H1 (cell line): ENCODE measurements at places on chromosomes 4 and X.

- no peak for DNase-seq
These were observed 8.6 kb upstream of the ZXDA start for GRCh38 chrX:57918750-57919436.

DNA sequence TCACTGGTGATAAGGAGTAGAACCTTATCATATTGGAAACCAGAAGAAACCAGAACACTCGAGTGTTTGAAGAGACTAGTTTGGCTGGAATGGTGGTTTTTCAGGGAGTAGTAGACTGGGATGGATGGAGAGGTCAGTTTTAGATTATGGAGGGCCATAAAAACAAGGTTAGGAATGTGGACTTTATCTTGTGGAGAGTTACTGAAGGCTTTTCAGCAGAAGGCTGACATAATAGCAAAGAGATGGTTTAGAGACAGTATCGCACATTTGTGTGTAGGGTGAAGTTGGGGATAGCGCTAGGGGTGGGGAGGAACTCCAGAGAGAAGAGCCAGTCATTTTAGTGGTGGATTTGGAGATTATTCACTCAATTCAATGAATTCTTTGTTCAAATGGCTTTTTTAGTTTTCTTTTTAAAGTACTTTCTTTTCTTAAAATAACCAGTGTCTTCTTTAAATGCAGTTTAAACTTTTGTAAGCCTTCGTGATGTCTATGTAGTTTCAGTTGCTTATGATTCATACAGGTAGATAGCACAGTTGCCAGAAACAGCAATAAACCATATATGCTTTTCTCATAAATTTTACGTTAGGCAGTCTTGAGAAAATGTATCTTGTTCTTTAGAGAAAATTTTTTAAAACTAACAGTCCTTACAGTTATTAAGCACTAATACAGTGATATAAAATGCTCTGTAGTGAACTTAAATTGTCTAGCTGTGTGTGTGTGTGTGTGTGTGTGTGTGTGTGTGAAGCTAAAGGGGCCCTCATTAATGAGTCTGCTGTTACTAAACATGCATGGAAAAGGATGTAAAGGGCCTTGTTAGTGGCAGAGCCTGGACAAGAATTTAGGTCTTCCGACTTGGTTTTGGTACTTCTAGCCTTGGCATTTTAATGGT, 3.8 kb downstream of the ARHGAP10 start:
- no peak for DNase-seq

DNA sequence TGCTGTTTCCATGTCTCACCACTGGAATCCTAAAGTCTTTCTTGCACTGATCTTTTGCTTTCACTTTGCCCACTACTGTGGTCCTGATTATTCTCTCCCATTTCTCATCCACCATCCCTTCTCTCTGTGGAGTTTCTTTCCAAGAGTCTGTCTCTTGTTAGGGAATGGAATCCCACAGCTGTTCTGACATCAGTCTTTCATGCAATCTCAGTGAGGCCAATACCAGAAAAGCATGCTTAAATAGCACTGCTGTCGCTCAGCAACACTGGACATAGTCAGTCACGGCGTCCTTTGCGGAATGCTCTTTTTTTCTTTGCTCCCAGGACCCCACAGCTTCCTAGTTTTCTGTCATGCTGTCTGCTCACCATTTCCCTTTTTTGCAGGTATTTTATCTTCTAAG, 20.1 kb downstream of the SLITRK4 start:
- DNase-seq = no peak

GRCh38 chrX:155900765-155901164, 19.6 kb downstream of the VAMP7 start:
- no peak for DNase-seq

DNA sequence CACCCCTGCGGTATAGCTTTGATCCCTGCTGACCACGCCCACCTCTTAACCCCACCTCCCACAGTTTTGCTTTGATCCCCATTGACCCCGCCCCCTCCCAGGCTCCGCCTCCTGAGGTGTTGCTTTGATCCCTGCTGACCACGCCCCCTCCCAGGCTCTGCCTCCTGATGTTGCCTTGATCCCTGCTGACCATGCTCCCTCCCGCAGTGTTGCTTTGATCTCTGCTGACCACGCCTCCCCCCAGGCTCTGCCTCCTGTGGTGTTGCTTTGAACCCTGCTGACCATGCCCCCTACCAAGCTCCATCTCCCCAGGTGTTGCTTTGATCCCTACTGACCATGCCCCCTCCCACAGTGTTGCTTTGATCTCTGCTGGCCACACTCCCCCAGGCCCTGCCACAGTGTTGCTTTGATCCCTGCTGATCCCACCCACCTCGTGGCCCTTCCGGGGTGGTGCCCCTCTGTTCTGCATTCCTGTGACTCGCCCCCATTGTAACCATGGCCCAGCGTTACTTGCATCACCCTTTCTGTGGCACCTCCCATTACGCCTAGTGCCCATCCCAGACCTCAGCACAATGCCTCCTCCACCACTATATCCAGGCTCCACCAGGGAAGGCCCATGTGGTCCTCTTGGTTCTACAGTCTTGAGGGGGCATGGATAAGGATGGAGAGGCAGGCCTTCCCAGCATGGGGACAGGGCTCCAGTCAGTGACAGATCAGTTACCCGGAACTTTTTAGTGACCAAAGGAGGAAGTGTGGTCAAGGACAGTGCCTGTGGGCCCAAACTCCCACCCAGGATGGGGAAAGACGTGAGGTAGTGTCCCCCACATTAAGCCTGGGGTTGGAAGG, 70.8 kb downstream of the ADRA2C start:
- DNase-seq = no peak

GRCh38 chrX:15301924-15302323, 13.5 kb downstream of the ASB11 start:
- no peak for DNase-seq

- DNase-seq = no peak
These were observed 8.2 kb downstream of the VAMP7 start for GRCh38 chrX:155889328-155889727.

GRCh38 chr4:145352438-145353145, 129.1 kb upstream of the SMAD1 start:
- no peak for DNase-seq

DNA sequence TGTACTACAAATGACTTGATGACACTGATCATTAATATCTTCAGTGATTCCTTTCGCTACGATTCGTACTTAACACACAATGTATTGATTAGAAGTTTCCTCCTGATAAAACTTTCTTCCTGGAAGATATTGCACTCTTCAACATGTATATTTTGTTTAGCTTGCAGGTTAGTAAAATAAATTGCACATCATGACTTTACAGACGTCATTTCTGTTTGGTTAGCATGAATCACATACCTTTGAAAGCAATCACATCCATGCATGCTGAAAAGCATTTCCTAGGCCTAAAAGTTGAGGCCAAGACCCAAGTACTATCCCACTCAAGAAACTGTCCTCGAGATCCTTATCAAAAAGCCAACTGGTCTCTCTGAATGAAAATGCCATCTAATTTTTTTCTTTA, 1841.0 kb upstream of the PCDH7 start:
- DNase-seq = no peak

- DNase-seq = no peak
These were observed 863.2 kb downstream of the TRIML1 start for GRCh38 chr4:189002475-189002874.

DNA sequence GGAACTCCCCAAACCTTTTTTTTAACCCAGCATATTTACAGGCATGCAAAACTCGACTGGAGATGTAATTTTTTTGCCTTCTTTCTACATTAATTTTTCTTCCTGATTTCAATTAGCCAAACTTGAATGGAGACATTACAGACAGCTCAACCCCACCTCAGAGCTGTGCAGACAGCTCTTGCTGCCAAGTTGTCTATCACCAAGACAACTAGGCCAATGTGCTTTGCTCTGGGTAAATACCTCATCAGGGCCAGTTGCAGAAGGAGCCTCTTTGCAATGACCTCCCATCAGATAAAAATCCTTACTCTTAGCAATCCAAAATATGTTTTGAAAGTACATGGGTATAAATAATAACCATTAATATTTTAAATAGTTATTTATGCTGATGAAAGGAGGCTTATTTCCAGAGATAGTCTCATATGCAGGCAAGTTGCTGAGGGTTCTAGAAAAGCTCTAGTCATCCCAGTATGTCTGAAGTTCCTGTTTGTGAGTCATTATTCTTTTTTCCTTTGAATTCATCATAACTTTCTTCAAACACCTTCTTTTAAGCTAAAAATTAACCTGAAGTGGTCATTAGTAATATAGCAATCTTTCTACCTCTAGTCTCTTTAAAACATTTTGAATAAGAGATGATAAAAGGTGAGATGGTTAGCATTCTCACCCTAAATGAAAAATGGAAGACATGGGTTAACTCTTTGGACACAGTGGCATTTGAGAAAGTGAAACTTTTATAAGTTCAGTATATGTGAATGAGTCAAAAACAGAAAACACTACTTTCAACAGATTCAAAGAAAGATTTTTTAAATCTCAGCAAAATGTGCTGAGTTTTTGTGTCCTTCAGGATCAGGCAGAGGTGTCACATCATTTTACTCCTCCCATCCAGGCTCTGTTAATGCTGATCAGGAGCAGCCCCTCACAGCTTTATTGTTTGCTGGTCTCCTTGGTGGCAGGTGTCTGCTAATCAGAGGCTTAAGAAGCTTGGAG, 475.5 kb upstream of the FGF16 start:
- no peak for DNase-seq

GRCh38 chrX:130120321-130120731, 10.0 kb upstream of the ELF4 start:
- no peak for DNase-seq

DNA sequence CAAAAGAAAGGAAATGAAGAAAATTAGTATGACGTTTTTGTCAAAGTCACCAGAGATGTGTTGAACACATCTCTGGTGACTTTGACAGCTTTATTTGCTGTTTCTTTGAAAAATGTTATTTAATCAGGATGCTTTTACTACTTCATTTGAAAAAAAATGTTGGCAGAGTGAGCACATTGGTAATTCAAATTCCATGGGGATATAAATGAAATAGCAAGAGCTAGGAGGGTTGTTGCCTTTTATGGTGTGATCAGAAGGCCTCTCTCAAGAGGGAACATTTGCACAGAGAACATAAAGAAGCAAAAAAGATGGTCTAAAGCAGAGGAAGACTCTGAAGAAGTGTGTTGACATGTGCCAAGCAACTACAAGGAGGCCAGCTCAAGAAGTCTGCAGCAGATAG, 46.6 kb upstream of the CXCL8 start:
- no peak for DNase-seq

GRCh38 chr4:184689681-184690080, 40.1 kb downstream of the PRIMPOL start:
- DNase-seq = no peak

- DNase-seq = no peak
These were observed 510.5 kb upstream of the AGA start for GRCh38 chr4:177952723-177953122.

GRCh38 chr4:88999392-88999930, 57.5 kb downstream of the FAM13A start:
- no peak for DNase-seq

DNA sequence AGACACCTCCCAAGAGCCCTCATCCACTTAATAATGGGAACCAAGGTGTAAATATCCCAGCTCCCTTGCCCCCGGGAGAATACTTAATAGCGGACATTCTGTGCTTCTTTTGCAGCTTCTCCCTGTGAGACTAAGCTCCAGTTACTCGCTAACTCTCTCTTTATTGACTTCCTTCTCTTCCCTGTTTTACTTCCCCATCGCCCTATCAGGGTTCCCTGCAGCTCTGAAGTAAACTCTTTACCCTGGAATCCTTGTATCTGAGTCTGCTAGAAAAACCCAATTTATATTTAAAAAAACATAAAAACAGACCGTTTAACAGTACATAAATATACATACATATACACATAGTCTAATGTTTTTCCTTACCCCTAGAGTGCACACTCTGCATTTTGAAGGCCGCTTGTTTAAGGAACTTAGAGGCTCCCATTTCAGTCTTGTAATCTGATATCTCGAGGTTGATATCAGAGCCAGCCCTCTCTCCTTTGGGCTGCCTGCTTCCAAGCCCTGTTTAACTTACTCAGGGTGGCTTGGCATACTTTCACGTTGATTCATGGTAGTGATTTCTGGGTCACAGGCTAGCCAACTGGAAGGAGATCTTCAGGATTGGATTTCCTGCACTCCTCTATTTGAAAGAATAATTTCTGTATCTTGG, 177.4 kb upstream of the SCML1 start:
- DNase-seq = no peak

DNA sequence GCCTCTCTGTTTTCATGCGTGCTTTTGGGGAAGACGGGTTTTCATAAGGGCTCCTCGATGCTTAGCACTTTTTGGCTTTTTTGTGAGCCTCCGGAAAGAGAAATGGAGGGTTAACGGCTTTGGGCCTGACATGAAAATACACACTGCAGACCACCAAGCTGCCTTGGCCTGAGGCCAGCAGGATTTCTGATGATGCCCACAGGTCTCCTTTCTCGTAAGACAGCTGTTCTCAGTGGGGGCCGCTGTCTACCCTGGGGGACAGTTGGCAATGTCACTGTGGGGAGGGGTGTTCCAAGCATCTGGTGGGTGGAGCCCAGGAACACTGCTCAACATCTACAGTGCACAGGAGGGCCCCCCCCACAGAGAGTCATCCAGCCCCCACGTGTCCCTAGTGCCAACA, 29.4 kb upstream of the CLDN34 start:
- no peak for DNase-seq

DNA sequence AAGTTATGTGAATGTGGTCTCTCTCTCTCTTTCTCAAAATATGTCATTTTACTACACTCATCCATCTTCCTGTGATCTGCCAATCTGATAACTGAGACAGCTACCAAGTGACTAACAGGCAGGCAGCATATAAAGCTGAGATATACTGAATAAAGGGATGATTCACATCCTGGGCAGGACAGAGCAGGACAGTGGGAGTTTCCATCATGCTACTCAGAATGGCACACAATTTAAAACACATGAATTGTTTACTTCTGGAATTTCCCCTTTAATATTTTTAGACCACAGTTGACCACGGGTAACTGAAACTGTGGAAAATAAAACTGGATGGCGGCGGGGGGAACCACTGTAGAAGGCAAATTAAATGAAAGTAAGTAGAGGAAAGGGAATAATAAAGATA, 58.6 kb upstream of the DCTD start:
- DNase-seq = no peak

GRCh38 chr4:6446538-6447451, 25.6 kb downstream of the PPP2R2C start:
- no peak for DNase-seq
